ENCODE measurements at places on chromosomes 7 and 10.
A peak's percentile ranks its signal among the peaks of the same experiment; 100 is the strongest.

DNA sequence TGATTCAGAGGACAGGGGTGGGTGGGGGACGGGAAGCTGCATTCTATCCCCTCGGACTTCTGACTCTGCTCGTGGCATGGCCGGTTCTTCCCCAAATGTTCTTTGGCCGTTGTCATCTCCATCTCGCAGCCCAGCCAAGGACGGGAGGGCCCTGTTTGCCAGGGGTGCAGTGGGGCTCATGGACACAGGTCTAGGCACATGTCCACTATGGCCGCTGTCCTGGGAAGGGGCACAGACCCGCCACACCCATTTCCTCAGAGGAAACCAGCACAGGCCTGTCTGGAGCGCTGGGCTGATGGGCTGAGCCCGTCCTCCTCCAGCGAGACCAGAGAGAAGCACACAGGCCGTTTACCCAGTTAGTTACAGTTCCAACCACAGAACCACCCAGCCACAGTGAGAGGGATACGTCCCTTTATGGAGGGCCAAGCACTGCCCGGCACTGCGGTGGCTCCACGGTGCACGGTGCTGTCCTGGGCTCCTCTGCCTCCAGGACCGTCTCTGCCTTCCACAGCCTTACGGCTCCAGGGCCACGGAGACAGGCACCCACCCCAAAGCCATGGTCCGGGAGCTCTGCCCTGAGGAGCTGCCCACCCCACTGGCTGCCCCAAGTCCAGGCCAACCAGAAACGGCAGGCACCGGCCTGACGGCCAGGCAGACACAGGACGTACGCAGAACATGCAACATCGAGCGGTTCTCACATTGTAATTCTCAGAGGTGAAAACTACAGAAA lies 20.2 kb downstream of the DPYSL4 start:
- H3K27ac ChIP-seq: no peak overlapping the region
- H3K36me3 ChIP-seq: no peaks in the 10 kb centered on the region
- H3K4me1 ChIP-seq: no peaks in the 10 kb centered on the region

DNA sequence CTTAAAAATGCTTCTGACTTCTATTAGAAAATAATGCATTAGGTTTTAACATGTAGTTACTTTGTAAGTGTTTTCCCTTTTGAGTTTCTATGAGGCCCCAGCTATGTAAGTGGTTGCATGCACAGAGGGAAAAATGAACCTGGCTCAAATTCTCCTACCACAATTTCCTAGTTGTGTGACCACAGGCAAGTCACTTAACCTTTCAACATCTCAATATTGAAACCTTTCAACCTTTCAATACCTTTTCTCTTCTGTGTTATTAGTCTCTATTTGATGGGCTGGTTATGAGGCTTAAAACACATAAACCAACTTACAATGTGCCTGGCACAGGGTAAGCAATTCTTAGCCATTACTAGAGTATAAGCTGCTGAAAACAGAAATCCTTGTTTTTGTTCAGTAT lies 203.0 kb downstream of the KCND2 start:
- H3K27me3 ChIP-seq: no peaks in the 10 kb centered on the region
- no peaks in the 10 kb centered on the region for H3K36me3 ChIP-seq
- H3K4me3 ChIP-seq: no peak overlapping the region
- DNase-seq: no peak

GRCh38 chr7:100598425-100598824 lies 3.7 kb upstream of the PCOLCE start:
- DNase-seq: no peak
- H3K36me3 ChIP-seq: no peaks in the 10 kb centered on the region
- H3K27ac ChIP-seq: peak overlapping the region; percentile 16
- H3K27me3 ChIP-seq: peaks cover 2% of the 10 kb centered on the region
- peaks cover 6% of the 10 kb centered on the region for H3K4me1 ChIP-seq
- H3K4me3 ChIP-seq: no peak overlapping the region

- peak overlapping the region; percentile 87 for H3K4me3 ChIP-seq
- peak; percentile 39 for DNase-seq
- H3K4me1 ChIP-seq: peaks cover 58% of the 10 kb centered on the region
- peaks cover 4% of the 10 kb centered on the region for H3K27me3 ChIP-seq
- H3K36me3 ChIP-seq: peaks cover 14% of the 10 kb centered on the region
Measured at GRCh38 chr7:128405471-128406313, 4.1 kb downstream of the IMPDH1 start.

DNA sequence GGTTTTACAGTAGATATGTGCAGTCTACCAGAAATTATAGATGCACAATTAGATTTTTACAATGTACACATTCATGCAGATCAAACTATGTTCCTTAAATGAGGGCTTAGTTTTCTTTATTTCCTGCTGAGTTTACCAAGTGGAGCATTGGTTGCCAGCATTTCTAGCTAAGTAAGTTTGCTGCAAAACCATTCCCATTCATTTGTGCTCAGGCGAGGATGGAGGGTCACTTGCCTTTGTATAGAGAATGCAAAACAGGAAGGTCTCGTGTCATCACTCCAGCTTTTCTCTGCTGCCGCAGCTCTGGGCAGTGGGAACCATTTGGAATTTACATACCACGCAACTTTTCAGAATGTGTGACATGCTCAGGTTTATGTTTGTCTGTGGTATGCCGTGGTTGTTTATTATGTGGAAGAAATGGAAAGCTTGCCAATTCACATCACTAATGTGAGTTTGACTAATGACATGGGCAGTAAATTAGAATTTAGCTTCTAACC lies 198.6 kb downstream of the TRIL start:
- no peak for DNase-seq
- H3K4me3 ChIP-seq: no peak overlapping the region
- H3K36me3 ChIP-seq: no peaks in the 10 kb centered on the region
- no peaks in the 10 kb centered on the region for H3K4me1 ChIP-seq

GRCh38 chr7:66700633-66701131 lies 39.9 kb upstream of the RABGEF1 start:
- H3K4me1 ChIP-seq: no peaks in the 10 kb centered on the region
- H3K27me3 ChIP-seq: no peaks in the 10 kb centered on the region
- no peak for DNase-seq
- no peak overlapping the region for H3K27ac ChIP-seq

Data from activated T-helper 1 cell treated with anti-CD3 and anti-CD28 coated beads, Interleukin-12 subunit alpha, Interleukin-12 subunit beta, Interleukin-2, Interleukin-4 antibody, amounts not matched to agents 30 ng/mL and 10 ng/mL and 1 ng/mL, durations not matched to agents 14 hours and 24 hours and 36 hours (primary cell).